Left kidney (tissue), 8 donors: ENCODE measurements at places on chromosomes 12 and 14. TPM values are rescaled to one million over a fixed set of nuclear protein-coding genes. Genes with fewer than 3 reads are reported as not detected.

DNA sequence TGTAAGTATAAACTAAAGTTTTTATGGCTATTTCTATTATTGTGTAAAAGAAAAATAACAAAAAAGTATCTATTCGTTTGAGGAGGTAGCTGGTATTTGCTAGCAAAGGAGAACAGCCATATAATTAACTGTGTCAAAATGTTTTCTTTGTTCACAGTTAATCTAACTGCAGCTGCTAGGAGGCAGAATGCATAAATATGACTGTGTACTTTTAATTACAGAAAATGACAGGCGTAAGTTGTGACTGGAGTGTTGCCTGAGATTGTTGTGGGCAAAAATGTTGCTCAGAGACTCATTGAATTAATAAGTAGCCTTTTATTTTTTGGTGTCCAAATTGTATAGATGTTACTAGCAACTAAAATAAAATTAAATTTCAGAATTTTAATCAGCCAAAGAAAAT is 33.5 kb downstream of the PTPRO start:
- no peak for DNase-seq

- DNase-seq = no peak
These were observed 107.9 kb upstream of the NAP1L1 start for GRCh38 chr12:76192416-76192815.

The TAS2R13 gene
- 0.12 TPM for polyA plus RNA-seq

GRCh38 chr12:27334042-27334720 is 1.5 kb downstream of the BMAL2 start:
- no peak for DNase-seq

The PLEKHH1 gene
- polyA plus RNA-seq = 87.7 TPM

The CLEC2A gene
- not detected for polyA plus RNA-seq

The LLPH gene
- polyA plus RNA-seq = 32.9 TPM

GRCh38 chr12:124075841-124076240 is 102.8 kb downstream of the ZNF664 start:
- no peak for DNase-seq

GRCh38 chr14:60171690-60172089 is 6.5 kb upstream of the DHRS7 start:
- no peak for DNase-seq

GRCh38 chr14:85336257-85336656 is 193.7 kb upstream of the FLRT2 start:
- DNase-seq = no peak

The ACTN1 gene
- polyA plus RNA-seq = 73.0 TPM

The KCNH5 gene
- 0.23 TPM for polyA plus RNA-seq

- DNase-seq = no peak
These were observed 402.7 kb upstream of the SEL1L start for GRCh38 chr14:81936348-81936747.

The CLEC4E gene
- polyA plus RNA-seq = 1.8 TPM

DNA sequence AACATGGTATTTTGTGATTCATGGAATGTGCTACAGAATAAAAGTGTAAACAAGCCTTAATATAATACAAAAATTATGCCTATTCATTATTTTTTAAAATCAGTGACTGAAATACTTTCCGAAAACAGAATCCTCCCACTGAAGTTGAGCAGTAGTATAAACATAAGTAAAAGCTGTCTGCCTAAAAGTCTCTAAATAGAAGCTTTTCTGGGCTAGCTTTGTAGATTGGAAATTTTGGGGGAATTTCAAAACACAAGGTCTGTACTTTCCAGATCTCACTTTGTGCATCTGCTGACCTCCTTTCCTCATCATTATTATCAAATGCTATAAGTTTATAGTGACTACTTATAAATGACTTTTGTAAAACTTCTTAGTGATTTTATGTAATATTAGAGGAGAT is 80.4 kb upstream of the TRHDE start:
- DNase-seq = no peak

The LETMD1 gene
- 153 TPM for polyA plus RNA-seq

DNA sequence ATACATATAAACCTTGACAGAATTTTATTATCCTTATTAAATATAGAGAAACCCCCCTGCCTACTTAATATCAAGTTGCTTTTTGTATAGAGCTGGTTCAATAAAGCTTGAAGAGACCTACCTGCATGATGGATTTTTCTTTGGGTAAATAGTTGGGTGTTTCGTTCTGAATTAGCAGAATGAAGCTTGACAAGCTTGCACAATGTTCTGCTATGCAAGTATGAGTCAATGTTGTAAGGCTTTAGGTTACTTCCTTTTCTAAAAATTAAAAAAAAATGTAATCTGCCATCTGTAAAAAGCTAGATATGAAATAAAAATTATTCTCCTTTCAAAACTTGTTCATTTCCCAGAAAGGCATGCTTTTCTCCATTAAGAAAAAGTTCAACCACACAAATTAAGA is 1662.6 kb upstream of the SEL1L start:
- DNase-seq = no peak

GRCh38 chr12:132021031-132021871 is 71.5 kb downstream of the EP400 start:
- no peak for DNase-seq

- DNase-seq = no peak
These were observed 257.4 kb upstream of the TMTC1 start for GRCh38 chr12:30041096-30041495.

- DNase-seq = no peak
These were observed 36.4 kb downstream of the TMTC2 start for GRCh38 chr12:82723093-82723492.

DNA sequence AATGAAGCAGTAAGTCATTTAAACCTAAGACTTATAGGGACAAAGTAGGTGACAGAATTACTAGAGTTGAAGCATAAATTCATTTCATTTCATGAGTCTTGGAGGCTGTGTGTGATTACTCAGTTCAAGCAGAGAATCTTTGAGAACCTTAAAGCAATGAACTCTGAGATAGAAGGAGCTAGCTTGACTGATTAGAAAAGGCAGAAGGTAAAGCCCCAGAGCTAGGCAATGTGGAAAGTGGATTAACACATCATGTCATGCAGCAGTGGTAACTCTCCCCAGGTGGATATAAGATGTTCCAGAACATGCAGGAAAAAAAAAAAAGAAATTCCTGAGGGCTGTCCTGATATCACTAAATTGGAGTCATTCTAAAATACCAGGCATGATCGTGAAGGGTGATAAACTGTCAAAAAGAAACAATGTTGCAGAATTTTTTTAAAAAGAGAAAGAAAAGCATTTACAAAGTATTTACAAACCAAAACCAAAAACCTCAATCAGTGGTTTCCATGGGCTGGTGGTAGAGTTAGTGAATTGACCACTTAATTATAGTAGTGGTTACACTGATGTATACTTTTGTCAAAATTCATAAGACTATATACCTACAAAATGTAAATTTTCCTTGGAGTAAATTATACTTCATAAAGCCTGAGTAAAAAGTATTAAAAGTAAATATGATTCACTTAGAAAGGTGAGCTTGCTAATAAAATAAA is 12.7 kb upstream of the SLC16A7 start:
- no peak for DNase-seq

DNA sequence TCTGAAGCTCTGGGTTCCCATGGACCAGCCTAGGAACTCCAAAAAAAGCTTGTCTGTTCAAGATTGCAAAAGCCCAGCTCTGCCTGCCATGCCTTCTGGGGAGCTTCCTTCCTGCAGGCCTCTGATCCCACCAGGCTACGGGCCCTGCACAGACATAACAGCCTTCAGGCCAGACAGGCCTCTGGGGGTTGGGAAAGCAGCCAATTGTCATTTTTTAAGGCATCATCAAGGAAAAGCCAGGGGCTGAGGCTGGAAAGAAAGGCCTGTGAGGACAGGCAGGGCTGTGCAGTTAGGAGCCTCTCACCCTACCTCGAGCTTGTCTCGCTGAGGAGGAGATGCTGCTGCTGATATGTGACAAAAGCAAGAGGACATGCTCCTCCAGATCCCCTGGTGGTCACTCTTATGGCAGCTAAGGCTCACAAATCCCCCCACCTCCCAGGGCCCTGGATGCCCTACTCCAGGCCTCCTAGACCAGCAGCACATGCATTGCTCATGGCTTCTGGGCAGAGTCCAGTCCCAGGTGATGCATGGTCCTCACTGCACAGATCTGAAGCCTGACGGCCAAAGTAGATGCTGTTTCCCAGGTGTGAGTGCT is 2.9 kb downstream of the TMEM229B start:
- DNase-seq = no peak

The PZP gene
- polyA plus RNA-seq = 0.55 TPM
